ENCODE measurements at places on chromosomes 2 and 18. TPM values are rescaled to one million over a fixed set of nuclear protein-coding genes. Genes with fewer than 3 reads are reported as not detected.

The NT5C1B gene
- polyA plus RNA-seq: 0.22 TPM

The CDH19 gene
- polyA plus RNA-seq: not detected

The PLGLB2 gene
- polyA plus RNA-seq: 11.5 TPM

The EVX2 gene
- polyA plus RNA-seq: 1.3 TPM

The MYO5B gene
- polyA plus RNA-seq: 20.3 TPM

The ADAM23 gene
- 2.7 TPM for polyA plus RNA-seq

The CXCR1 gene
- polyA plus RNA-seq: not detected

The ATP6V1C2 gene
- 2.0 TPM for polyA plus RNA-seq

The NRP2 gene
- polyA plus RNA-seq: 74.6 TPM

The HAUS1 gene
- polyA plus RNA-seq: 36.5 TPM

The CCDC121 gene
- 5.4 TPM for polyA plus RNA-seq

The GEN1 gene
- 2.7 TPM for polyA plus RNA-seq

The RAPGEF4 gene
- polyA plus RNA-seq: 2.0 TPM

The LIMS4 gene
- polyA plus RNA-seq: 0.31 TPM

The NT5DC4 gene
- polyA plus RNA-seq: 0.79 TPM

The MYL1 gene
- polyA plus RNA-seq: not detected

The MALL gene
- 55.7 TPM for polyA plus RNA-seq

The CD207 gene
- 0.29 TPM for polyA plus RNA-seq

The GCKR gene
- polyA plus RNA-seq: 8.7 TPM

The TNFRSF11A gene
- 4.1 TPM for polyA plus RNA-seq

The OBSL1 gene
- 73.7 TPM for polyA plus RNA-seq

The SLC23A3 gene
- polyA plus RNA-seq: 0.80 TPM

The MAP3K19 gene
- polyA plus RNA-seq: not detected

The CNGA3 gene
- not detected for polyA plus RNA-seq

The AMER3 gene
- 0.05 TPM for polyA plus RNA-seq

The MROH2A gene
- not detected for polyA plus RNA-seq

The PDE11A gene
- polyA plus RNA-seq: 0.71 TPM

The ANKRD30BL gene
- not detected for polyA plus RNA-seq

The FBXO15 gene
- polyA plus RNA-seq: 0.69 TPM

The IL36G gene
- polyA plus RNA-seq: 1.0 TPM

The FASTKD1 gene
- polyA plus RNA-seq: 15.0 TPM

The TTC32 gene
- 19.5 TPM for polyA plus RNA-seq

The HADHB gene
- polyA plus RNA-seq: 108 TPM

The DPP4 gene
- 147 TPM for polyA plus RNA-seq

The FARSB gene
- polyA plus RNA-seq: 15.0 TPM

The UGT1A7 gene
- not detected for polyA plus RNA-seq

The GPAT2 gene
- 0.29 TPM for polyA plus RNA-seq

The OSGEPL1 gene
- 8.3 TPM for polyA plus RNA-seq

The WNT10A gene
- 5.7 TPM for polyA plus RNA-seq
